ENCODE measurements at places on chromosomes 1 and 21. TPM values are rescaled to one million over a fixed set of nuclear protein-coding genes. Genes with fewer than 3 reads are reported as not detected.

LRRC7 gene
- 0.08 TPM for total RNA-seq

MSH4 gene
- 0.59 TPM for total RNA-seq

KIRREL1 gene
- 4.7 TPM for total RNA-seq

EFNA3 gene
- total RNA-seq = 0.47 TPM

CLIC6 gene
- 8.1 TPM for total RNA-seq

AADACL4 gene
- not detected for total RNA-seq

GUCA2B gene
- total RNA-seq = not detected

GCSAML gene
- total RNA-seq = 0.44 TPM

All from heart right ventricle (tissue), 16 donors.